ENCODE measurements at places on chromosomes 3 and 15.

DNA sequence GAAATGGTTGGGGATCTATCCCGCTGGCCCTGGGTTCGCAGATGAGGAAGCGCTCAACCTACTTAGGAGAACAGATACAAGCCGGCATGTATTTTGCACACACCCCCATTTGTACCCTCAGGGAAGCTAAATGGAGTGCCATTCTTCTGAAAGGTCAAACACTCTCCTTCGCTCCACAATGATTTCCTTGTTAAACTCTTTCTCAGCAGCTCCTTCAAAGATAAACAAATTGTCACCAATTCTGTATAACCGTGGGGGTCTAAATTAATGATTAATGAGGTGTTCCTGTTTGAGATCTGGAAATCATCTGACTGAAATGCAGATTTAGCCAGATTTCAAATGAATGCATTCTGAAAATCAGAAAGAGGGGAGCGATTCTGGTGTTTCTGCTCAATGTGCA, 124.0 kb downstream of the MEGF11 start:
- no peak for DNase-seq

DNA sequence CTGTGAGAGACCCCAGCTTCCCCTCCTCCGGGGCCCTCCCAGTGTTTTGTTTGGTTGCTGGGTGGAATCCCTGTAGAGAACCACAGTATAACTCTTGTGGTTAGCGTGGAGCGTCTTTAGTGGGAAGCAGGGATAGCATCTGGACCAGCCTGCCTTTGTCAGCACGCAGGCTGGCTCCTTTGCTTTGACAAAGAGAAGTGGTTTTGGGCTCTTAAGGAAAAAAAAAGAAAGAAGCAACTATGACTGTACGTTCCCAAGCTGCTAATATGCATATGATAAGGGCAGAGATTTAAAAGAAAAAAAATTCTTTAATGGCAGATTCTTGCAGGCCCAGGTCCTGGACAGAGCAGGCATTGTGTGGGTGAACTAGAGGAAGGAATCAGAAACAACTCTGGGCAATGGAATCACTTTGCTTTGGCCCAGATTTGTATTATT, 340.8 kb upstream of the CTDSPL start:
- DNase-seq = no peak

DNA sequence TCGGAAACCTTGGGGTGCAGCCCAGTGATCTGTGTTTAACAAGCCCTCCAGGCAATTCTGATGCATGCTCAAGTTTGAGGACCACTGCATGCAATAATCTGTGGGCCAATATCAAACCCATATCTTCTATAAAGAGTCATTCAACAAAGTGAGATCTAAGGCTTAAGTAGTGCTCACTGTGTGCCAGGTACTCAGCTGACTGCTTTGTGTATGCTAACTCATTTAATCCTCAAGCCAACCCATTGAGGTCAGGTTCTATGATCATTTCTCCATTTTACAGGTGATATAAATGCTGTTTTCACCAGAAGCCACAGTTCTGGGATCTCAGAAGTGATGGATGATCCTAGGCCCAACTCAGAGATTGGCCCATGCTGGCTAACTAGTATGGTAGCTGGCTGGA, 101.7 kb downstream of the SMAD6 start:
- DNase-seq = no peak

- no peak for DNase-seq
Observed at GRCh38 chr15:98673133-98673532, 24.8 kb downstream of the IGF1R start.

DNA sequence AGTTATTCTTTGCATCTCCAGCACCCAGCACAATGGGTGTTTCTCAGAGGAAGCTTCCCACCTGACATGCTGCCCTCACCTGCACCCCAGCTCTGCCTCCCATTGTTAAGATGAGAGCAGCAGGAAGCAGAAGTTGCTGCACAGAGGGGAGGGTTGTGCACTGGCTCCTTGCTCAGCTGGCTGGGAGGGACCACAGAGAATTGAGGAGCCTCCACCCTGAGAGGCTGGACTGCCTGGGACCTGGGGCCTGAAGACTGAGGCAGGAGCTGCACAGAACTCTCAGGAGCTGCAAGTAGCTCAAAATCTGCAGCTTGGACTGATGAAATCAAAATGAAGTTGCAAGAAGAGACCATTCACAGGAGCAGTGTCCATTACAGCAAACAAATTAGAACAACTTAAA, 222.3 kb upstream of the LINGO1 start:
- no peak for DNase-seq

GRCh38 chr3:78878011-78878410, 889.8 kb downstream of the ROBO1 start:
- no peak for DNase-seq

DNA sequence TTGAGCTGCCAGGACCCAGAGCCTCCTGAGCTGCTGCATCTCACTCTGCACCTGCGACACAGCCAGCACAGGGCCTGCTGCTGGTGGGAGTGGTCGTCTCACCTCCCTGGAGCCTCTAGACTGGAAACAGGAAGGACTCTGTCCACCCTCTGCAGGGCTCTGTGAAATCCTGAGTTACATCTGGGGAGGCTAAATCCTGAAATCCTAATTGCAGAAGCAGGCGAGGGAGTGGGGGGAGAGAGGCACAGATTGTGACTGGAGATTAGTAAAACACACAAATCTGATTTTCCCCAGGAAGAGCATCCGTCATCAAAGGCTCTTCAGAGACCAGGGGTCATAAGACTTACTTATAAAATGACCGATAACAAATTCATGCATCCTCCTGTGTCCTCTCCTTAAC, 31.6 kb upstream of the GABRG3 start:
- DNase-seq = no peak

GRCh38 chr3:177904621-177905020, 631.6 kb upstream of the KCNMB2 start:
- DNase-seq = no peak

- DNase-seq = no peak
Observed at GRCh38 chr3:194503081-194503531, 16.3 kb upstream of the ATP13A3 start.

GRCh38 chr15:65054333-65055200, 9.4 kb downstream of the SLC51B start:
- peak; percentile 42 for DNase-seq

GRCh38 chr15:62625429-62626033, 417.0 kb upstream of the TPM1 start:
- DNase-seq = no peak

DNA sequence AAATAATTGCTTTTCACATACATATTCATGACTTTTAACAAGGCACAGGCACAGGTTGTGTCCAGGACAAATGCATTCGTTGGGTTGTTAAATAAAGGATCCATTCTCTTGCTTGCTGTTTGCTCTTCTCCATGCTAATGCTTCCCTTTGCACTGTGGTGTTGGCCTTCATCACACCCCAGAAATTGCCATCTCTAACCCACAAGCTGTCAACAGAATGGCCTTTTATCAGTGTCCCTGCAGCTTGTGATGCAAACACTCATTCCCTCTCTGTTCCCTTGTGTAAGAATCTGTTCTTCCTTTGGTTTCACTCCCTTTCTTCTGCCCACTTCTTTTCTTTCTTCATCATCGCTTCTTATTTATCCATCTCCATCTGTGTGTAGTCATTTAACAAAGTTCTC, 72.2 kb downstream of the SLC7A14 start:
- DNase-seq = no peak

DNA sequence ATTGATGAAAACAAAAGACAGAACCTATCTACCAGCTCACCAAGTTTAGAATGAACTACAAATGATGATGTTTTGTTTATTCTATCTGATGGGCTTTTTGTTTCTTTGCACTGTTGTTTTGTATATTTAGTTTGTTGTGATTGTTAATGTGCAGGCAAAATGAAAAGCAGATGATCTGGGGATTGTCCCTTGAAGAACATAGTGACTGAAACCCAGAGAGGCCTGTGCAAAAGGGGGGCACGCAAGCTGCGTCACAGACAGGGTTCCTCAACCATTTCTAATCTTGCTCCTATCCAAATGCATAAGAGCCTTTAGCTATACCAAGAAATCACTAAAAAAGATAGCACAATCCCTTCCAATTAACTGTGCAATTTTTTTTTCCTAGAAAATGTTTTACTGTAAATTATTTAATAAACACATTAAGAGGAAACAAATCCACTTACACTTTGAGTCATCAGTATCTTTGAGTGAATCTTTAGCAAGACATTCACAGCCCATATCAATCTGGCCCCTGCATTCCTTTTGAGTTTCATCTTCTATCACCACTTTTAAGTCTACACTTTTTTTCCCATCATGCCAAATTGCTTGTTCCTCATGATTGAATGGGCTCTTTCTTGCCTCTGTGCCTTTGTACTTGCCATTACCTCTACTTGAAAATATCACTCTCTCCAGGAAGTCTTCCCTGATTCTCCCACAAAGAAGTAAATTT, 220.3 kb downstream of the ATP8B4 start:
- no peak for DNase-seq

DNA sequence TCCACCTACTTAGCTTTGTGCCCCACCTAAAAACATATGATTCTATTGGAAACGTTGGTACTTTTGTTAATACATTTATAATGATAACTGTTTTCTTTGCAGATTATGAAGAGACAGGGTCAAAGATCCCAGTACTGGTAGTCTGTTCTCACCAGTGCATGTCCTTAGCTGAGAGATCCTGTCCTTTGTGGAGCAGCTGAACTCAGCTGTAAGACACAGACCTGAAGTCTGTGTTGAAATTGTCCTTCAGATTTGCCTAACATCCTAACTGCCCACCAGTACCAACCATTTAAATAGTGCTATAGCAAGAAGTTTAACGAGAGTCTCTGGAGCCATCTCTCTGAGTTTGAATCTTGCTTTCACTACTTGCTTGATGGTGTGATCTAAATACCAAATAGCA, 398.7 kb downstream of the FEZF2 start:
- DNase-seq = no peak

GRCh38 chr3:65540666-65541065, 498.1 kb downstream of the MAGI1 start:
- no peak for DNase-seq

DNA sequence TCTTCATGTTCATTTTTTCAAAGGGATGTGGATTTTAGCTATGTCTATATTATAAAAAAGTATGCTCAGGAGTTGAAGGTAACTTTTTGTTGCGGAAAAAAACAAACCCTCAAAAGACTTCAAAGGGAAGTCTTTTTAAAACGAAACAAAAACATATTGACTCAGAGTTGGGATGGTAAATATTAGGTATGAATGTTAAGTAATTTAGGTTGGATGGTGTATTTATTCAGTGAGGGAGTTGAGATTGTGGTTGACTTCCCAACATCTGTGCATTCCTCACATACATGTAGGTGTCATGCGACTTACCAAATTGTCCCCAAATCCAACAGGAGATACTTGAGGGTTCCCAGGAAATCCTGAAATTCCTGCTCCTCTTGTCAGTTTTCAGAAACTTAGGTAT, 32.7 kb upstream of the PLSCR5 start:
- no peak for DNase-seq

DNA sequence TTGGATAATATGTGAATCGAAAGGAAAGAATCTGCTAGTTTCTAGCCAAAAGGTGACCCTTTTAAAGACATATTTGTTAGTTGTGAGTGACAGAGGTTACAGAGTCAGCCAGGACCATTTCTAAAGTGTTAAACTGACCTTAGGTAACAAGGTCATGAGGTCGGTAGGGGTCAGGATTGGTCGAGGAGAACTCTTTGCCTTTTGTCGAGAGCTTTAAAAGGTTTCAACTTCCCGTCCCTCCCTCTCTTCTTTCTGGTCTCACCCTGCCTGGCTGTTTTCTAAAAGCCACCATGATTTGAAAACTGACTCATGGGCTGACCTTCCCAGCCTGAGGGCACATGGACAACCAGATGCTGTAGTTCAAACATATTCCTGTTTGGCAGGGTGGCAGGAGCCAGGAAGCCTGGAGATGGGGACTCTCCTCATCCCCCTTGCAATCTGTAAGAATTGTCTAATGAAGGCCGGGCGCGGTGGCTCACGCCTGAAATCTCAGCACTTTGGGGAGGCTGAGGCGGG, 25.8 kb upstream of the PRTG start:
- no peak for DNase-seq

DNA sequence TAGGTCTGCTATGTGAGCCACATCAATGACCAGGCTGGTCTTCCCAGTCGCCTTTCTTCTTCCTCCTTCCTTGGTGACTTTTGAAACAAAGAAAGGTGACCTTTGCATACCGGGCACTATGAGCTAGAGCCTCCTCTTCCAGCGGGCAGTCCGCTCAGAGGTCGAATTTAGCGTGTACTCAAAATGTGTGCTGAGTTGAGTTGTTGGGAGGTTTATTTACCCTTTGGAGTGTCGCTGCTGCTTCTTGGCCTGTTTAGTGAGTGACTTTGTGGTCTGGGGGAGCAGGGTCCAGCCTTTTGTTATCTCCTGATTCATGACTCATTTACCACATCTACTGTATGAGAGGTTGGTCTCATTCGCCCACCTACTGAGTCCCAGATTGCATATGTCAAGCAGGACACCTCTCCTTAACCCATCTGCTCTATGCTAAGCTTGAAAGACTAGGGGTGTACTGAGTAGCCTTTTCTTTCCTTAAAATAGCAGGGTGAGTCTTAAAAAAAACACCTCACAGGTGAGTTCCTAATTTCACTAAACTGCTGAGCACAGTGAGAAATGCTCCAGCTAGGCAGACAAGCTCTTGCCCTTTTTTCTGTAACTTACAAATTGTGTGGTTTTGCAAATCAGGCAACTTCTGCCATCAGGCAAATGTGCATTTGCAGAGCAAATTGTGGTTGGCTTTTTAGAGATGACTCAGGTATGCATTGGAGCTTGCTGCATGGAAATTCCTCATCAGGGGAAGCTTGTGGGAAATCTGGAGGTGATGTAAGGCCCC, 3.2 kb upstream of the SIAH2 start:
- no peak for DNase-seq

DNA sequence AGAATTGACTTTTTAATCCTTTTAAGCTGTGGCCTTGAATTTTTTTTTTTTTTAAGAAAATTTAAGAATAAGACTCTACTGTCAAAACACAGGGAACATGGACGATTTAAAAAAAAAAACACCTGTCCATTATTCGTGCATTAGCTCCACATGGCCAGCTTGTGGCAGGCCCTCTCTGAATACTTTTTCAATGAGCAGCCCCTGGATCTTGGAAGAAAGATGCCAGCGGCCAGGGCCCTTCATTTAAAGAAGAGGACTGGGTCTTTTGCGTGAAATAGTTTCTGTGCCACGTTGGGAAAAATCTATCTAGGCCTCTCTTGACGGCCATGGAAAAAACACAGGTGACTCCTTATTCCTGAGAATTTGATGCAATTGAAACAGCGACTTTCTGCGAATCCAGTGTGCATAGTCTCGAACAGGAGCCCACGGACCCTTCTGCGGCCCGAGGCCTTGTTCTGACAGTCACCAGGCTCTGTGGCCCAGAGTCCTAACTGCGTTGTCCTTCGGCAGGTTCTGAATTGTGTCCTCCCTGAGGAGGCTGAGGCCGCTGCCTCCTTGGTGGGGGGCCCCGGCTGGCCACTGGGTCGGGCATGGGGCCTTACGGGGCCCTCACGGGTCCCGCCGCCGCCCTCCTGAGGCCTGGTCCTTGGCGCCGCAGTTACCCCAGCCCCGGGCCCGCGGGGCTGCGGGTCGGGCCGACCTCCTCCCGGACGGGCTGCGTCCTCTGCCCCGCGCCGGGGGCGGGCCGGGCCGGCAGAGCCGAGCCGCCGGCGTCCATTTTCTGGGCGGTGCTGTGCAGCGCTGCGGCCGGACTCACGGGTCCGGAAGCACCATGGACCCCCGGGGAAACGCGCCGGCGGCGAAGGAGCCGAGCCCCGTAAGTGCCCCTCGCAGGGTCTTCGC, 33.5 kb downstream of the ZBTB38 start:
- DNase-seq = peak; percentile 40

GRCh38 chr3:36736301-36736700, 28.1 kb downstream of the DCLK3 start:
- no peak for DNase-seq

GRCh38 chr3:167057581-167057980, 322.5 kb downstream of the ZBBX start:
- DNase-seq = no peak

GRCh38 chr3:162441716-162442115, 945.1 kb downstream of the OTOL1 start:
- DNase-seq = no peak

Data from CD4-positive, alpha-beta T cell treated with Interleukin-6 at 100 ng/mL for 8 hours (primary cell).